ENCODE measurements at places on chromosomes 5 and 9.
A peak's percentile ranks its signal among the peaks of the same experiment; 100 is the strongest.

DNA sequence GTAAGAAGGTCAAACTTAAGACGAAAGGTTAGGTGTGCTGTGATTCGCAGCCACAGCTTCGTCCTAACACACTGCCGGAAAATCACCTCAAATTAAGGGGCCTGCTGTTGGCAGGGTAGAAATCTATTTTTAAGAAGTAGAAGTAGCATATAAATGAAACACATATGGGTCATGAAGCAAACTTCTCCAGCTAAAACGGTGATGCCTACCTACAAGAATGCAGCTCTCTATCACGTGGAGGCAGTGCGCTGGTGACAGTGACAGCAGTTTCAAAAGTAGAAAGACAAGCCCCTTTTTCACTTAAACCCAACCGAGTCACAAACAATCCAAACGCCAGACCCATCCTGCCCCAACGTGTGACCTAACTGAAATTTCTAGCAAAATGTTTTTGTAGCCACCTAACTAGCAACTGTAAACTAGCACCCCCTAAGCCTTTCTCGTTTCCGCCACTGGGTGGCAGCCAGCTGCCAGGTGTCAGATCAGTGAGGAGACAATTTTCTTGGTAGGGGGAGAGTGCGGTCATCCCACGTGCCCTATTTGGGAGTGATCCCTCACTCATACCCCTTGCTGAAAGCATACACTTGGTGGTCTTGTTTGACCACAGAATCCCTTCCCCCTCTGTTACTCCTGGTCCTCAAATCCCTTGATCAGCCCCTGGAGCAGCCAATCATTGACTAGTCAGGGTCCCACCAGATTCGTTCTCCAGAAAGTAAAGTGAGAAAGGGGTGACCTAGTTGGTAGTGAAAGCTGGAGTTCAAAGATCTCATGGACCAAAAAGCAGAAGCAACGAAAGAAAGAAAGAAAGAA lies 71.8 kb upstream of the MAMDC2 start:
- DNase-seq, result peak; percentile 11

GRCh38 chr9:5438301-5439162 lies 807 bp upstream of the PLGRKT start:
- no peak for DNase-seq

GRCh38 chr9:112699230-112699629 lies 18.7 kb downstream of the INIP start:
- DNase-seq, result no peak

- DNase-seq, result no peak
These were observed 14.5 kb upstream of the LPAR1 start for GRCh38 chr9:111052791-111053190.

DNA sequence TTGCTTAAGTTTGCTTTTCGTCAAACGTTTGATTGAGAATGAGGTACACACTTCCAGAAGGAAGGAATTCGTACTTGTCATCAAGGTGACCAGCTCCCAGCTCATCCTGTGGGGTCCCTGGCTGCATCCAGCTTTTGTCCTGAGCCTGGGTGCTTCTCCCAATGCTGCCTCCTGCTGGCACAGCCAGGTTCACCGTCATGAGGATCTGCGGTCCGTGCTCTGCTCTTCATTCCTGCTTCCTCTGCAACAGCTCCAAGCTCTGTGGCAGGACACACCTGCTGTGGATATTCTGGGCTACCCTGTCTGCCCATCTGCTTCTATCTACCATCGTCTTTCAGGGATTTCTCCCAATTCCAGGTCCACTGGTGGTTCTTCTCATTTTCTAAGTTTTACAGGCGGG lies 13.3 kb upstream of the UBE2QL1 start:
- no peak for DNase-seq

GRCh38 chr9:121868626-121869025 lies 217.2 kb downstream of the DAB2IP start:
- DNase-seq, result no peak
